ENCODE measurements at places on chromosomes 16 and 17.

GRCh38 chr17:49260817-49261291 is 30.3 kb upstream of the PHOSPHO1 start:
- no peak for DNase-seq

DNA sequence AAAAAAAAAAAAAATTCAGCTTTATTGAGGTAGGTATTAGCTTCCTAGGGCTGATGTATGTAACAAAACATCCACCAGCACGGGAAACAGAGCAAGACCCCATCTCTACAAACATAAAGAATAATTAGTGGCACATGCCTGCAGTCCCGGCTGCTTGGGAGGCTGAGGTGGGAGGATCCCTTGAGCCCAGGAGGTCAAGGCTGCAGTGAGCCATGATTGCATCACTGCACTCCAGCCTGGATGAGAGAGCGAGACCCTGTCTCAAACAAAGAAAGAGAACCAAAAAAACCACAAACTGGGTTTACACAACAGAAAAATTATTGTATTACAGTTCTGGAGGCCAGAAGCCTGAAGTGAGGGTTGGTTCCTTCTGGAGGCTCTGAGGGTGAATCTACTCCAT is 4.0 kb upstream of the MMP25 start:
- DNase-seq = no peak

GRCh38 chr17:5330981-5331380 is 48.9 kb downstream of the RABEP1 start:
- no peak for DNase-seq

DNA sequence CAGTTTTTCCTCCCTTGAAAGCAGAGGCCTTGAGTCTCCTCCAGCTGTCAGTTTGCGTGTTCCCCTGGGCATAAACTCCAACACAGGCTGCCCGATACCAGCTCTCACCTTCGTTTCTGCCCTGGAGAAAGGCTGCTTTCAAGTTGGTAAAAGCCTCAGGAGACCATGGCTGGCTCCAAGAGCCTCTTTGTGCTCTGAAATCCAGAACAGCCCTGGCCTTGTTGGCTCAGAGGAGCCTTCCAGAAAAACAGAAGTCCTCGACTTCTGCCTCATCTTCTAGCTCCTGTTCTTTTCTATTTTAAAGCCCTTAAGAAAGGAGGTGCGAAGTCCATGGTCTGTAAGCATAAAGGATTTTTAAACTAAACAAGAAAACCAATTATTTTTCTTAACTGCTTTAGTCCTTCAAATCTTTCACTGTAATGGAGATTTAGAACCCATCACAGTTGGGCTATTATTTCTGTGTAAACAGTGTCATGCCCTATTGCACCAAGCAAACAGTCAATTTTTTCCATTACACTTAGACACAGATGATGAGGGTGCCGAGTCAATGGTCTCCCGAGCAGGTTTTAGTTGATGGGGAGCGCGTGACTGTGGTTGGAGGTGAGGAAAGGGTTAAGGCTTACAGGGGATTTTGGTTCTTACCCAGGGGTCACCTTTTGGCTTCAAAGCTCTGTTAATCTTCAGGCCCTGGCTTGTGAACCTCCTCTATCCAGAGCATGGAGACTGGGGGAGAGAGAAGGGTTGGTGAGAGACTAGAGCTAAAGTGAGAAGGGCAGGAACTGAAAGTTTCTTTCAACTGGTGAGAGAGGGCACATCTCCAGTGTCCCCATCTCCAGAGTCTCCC is 212.8 kb downstream of the MSI2 start:
- no peak for DNase-seq

DNA sequence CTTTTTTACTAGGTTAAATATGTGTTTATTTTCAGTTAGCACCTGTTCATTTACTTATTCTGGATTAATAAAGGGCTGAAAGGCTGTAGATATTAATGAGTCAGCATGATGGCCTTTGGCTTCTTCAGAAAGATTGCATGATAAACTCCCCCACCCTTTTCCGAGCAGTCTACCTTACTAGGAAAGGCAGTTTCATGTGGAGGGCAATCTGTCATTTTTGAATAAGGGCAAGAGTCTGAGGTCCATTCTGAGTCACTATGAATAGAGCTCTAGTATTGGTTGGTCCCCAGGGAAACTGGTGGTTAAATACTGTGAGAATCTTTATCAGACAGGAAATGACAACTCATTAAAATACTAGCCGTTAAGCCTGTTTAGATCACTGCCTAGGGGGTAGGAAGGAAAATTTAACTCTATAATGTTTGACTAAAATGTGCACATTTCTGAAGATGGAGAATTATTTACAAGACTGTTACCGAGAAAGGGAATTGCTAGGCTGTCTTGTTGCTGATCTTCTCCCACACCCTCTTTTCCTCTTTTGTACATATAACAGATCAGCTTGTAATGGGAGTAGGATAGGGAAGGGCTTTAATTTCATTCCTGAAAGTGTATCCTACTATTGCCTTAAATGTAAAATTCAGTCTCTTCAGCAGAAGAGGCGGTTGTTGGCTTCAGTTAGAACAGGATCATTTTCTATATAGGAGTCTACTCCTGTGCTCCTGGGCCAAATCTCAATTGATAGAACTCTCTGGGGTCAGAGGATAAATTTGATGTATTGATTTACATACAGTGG is 63.3 kb downstream of the TUBD1 start:
- no peak for DNase-seq

GRCh38 chr16:7090628-7091115 is 242.0 kb upstream of the RBFOX1 start:
- no peak for DNase-seq

DNA sequence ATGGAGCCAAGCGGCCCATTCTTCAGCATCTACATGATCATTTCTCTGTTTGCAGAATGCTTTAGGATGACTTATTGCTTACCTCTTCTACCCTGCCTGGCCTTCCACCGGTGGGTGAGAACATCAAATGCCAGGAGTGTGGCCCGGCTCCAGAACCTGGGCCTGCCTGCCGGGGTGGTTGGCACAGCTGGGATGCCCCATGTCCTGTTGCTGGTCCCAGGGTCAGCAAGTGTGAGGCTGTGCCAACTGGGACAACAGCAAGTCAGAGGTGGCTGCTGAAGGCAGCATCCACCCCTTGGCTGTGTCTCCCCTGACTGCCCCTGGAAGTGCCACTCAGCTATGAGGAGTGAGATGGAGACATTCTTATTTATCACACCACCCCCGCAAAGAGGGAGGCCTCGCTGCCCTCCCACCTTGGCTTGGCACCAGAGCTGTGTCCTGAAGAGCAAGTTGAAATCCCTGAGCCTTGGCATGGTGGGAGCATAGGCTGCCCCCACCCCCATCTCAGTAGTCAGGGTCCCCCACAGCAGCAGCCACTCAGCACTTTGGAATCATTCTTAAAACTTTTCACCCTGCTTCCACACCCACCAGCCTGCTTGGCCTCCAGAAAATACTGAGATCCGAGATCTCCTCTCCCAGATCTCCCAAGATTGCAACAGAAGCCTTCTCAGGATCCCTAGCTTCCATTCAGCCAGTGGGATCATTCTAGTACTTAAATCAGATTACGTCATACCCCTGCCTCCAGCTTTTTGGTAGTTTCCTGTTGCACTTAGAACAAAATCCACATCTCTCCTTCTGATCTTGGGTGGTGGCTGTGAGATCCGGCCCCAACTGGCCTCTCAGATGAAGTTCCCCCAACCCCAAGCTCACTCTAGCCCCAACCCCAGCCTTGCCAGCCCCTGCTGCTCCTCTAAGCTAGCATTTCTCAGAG is 127.5 kb downstream of the SOCS1 start:
- DNase-seq = no peak

- no peak for DNase-seq
These were observed 49.8 kb upstream of the ACSF3 start for GRCh38 chr16:89043636-89044417.

DNA sequence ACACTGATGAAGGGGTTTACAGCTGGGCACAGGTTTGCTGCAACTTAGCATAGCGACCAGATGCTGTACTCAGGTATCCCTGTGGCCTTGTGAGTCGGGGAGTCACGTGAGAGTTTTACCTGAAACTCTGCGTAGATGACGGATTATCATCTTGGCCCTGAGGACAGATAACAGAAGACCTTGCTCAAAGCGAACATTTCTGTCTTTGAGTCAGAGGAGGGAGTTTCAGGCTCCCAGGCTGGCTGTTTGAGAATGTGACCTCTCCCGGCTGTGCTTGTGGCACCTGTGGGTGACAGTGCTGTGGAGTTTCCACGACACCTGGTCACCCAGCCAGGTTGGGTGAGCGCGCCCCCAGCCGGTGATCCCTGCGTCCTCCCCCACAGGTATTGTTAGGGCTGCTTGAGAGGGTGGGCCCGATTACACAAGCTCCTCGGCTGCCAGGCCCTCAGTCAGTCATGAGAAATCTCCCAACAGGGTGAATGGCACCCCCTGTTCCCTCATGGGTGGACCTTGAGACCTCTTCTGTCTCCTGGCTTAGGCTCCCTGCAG is 44.4 kb upstream of the CRISPLD2 start:
- DNase-seq = no peak

DNA sequence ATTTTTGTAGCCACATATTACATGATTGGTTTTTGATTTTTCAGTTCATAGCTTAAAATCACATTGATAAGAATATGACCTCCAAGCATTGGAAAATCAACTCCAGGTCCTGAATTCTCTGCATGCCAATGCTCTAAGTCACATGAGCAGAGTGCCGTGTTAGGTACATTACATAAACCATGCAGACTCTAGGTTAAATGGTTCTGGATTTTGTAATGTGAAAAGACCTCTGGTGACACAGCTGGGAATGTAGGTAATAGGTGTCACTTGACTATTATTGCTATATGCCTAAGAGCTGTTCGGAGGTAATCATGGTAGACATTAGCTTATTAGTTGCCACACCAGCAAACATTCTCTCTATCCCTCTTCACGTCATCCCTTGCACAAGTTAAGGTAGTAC is 231.1 kb upstream of the SALL1 start:
- DNase-seq = no peak

DNA sequence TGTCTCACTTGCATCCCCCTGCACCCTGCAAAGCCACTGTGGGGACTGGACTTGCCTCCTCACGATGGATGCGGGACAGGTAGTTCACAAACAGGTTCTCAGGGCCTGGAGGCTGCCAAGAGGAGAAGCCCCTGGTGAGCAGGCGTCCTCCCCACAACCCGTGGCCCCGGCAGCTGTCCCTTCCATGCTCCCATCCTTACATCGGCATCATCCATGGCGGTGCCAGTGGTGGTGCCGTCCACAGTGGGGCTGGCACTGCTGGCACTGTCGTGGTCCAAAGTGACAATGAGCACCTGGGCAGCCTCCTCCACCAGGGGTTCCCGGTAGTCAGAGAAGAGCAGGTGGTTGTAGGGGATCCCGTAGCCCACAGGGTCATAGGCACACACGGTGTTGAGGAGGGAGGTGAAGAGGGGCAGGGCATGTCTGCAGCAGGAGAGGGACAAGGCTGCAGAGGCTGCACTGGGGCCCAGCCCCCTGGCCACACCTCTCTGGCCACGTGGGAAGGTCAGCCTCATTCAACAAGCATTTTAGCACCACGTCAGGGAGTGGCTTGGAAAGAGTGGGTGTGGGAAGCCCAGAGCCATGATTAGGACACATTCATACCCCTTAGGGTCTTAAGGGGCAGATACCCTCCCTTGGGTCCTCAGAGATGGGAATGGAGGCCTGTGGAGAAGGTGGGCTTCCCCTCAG is 12.6 kb downstream of the HID1 start:
- DNase-seq = no peak

DNA sequence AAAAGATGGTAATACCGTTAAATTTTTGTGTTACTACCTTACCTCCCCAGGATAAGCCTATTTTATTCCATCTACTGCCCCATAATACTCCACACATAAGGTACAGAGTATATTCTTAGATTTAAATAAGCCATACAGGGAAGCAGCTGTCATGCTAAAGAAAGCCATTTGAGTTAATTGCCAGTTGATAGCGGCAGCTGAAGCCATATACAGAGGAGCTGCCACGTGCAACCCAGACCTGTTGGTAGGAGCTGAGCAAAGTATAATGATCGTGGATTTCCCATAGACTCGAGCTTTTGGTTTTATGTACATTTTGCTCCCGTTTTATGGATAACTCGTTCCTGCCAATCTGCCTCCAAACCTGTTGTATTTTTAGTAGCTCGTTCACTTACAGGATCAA is 12.0 kb downstream of the CPSF4L start:
- no peak for DNase-seq

DNA sequence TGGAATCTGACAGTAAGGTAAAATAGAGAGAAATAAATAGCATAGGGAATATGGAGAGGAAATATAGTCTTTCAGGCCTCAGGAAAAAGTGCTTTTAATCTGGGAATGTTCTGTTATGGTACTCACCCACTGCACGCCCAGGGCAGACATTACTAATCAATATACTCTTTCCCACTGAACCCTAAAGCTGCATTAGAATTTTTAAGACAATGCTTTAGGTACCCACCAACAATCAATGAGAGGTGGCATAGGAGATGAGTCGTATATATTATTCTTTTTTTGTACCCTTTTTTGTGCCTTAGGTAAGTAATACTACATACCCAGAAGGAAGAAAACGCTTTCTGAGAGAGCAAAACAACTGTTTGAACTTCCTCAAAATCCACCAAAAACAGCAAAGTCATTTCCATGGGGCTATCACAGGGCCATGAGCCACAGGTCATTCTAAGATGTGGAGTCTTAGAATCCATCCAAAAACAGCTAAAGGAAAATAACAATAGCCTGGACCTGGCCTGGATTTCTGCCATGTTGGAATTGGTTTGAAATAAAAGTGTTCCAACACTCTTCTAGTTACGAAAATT is 542.1 kb downstream of the XYLT1 start:
- no peak for DNase-seq

DNA sequence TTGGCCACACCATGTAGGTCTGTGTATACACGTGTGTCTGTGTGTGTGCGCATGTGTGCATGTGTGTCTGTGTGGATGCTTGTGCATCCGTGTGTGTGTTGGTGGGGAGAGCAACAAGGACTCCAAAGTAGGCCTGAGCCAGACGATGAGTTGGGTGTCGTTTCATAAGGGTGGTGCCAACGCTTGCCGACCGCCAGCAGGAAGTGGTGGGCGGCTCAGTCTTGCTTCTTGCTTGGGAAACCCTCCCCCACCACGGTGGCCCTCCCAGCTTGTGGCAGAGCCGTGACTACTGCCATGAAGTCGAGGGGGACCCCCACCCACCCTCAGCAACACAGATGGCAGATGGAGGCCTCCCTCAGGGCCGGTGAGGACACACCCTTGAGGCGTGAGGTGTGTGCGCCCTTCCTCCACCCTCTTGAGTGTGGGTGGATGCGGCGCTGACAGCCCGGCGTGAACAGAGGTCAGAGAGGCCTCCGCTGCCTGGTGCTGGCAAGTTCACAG is 17.5 kb downstream of the SBK1 start:
- DNase-seq = peak; percentile 75

DNA sequence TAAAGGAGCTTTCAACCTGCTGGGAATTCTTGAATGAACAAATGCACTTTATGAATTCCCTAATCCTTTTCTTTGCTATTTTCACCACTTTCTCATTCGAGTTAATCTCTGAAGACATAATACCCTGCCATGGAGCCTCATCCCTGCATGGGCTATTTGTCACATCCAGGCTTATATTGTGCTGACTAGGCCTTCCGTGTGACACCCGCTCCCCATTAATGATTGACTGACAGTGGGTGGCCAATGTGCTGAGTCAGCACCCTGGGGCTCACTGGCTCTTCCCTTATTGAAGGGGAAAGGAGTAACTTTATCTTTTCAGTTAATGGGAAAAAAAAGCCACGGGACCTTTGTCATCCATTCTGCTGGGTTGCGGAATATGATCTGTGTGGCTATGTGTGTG is 1024.8 kb upstream of the EEF2KMT start:
- DNase-seq = no peak
